Endodermal cell (in vitro differentiated cells): ENCODE measurements at places on chromosomes 5 and 9. TPM values are rescaled to one million over a fixed set of nuclear protein-coding genes. Genes with fewer than 3 reads are reported as not detected.

MFAP3 gene
- 33.5 and 36.2 TPM in 2 replicates for total RNA-seq

DNA sequence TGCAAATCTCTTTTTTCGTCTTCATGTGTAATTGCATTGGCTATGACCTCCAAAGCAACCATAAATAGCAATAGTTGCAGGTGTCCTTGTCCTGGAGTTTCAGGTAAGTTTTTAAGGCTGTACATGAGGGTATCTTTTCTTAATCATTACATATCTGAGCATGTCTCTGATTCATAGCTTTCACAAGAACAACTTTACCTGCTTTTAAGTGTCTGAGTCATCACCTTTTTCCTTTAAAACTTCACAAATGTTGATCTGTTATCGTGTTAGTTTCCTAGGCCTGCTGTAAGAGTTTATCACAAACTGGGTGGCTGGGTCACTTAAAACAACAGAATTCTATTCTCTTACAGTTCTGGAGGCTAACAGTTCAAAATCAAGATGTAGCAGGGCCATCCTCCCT is 13.8 kb downstream of the GARNL3 start:
- no peak for DNase-seq

LHX3 gene
- total RNA-seq: not detected in 3 replicates

ADCY2 gene
- total RNA-seq: 52.0 and 61.5 TPM in 2 replicates

DNA sequence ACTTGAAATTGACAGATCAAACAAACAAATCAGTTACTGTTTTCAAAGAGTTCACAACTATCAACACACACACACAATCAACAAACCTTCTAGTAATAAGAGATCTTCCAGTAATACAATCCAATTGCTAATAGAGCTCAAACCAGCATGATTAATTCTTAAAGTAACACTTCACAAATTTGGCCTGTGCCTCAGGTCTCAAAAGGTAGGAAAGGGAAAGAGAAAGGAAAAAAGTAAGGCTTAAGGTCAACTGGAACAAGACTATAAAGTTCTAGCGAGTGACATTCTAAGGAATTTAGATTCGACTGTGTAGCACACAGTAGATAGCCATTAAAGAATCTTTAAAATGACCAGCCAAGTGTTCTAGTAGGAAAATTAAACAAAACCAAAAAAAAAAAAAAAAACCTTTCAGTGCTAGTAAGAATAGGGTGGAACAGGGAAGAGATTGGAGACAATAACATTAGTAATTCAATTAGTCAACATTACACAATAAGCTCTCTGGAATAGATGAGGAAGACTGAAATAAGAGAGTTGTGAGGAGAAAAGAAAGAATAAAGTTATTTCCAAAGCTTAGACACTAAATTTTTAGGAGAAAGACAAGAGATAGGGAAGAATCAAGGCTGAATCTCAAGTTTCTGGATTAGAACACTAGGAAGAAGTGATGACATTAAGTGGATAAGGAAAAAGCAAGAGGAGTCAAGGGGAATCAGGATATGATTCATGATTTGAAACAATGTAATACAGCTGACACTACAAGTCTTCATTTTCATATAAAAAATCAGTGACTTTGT is 86.1 kb downstream of the FBXL17 start:
- no peak for DNase-seq

- DNase-seq: no peak
Observed at GRCh38 chr9:119793218-119793617, 424.0 kb upstream of the BRINP1 start.

DNA sequence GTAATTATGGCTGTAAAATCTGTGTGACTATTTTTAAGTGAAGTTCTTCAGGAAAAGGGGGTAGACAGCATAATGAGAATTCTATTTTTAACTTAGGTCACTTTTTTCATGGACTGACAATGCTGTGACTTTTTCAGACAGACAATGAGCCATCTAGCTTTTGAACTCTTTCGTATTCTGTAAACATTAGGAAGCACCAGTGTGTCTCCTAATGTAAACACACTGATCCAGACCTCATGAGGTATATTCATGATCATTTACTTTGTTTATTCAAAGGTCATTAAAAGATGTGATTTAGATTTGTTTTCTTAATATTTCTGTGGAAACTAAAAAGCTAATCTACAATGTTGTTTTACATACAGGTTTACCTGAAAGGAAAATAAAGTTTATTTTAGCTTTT is 352.6 kb downstream of the ADGRV1 start:
- no peak for DNase-seq

GRCh38 chr9:131621551-131622358 is 76.4 kb downstream of the PRRT1B start:
- no peak for DNase-seq

FAM81B gene
- total RNA-seq: not detected in 2 replicates

DNA sequence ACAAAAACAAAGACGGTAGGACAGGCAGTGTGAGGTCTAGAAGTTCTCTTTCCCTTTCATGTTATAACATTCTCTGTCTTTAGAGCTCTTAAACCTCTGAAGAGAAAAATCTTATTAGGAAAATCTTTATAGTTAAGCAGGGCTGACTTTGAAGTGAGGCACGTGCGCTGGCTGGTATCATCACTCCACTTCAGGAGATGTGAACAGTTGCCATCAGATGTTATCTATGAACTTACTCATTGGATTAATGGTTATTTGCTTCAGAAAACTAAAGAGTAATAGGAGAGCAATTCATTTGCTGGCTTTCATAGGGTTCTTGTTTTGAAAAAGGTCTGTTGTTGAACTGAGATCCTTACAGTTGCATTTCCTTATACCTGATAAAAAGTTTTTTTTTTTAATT is 25.7 kb downstream of the LRRTM2 start:
- no peak for DNase-seq

SOX30 gene
- 0.23 TPM in 1 of 3 replicates, not detected in the others for total RNA-seq
